Activated T-helper 2 cell treated with anti-CD3 and anti-CD28 coated beads, Interferon-gamma antibody, Interleukin-2, Interleukin-4, amounts not matched to agents 10 μg/mL and 5 μg/mL and 100 μg/mL, durations not matched to agents 14 hours and 24 hours and 36 hours (primary cell): ENCODE measurements at places on chromosomes 3 and 15. TPM values are rescaled to one million over a fixed set of nuclear protein-coding genes. Genes with fewer than 3 reads are reported as not detected.

Gene CNBP
- 351 TPM in 2 replicates for total RNA-seq

- DNase-seq, result no peak
Measured at GRCh38 chr3:53146319-53146891, 14.6 kb upstream of the PRKCD start.

DNA sequence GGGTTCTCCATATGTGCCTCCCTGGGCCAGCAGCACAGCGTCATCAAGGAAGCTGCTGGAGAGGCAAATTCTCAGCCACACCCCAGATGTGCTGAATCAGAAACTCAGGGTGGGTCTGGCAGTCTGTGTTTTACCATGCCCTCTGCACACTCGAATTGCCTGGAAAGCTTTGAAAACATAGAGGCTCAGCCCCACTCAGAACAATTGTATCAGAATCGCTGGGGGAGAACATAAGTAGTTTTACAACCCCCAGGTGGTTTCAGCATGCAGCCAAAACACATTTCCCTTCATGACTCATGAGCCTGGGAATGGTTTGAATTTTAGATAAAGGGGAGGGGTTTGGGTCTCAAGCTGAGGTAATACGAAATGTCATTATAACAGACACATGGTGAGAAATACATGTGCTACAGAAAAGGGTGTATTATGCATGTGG lies 9.6 kb downstream of the TGM4 start:
- no peak for DNase-seq

Gene SAXO2
- total RNA-seq, result 0.51 TPM in 1 of 2 replicates, not detected in the other

Gene ZNF385D
- total RNA-seq, result not detected in 2 replicates

- no peak for DNase-seq
Measured at GRCh38 chr15:89230277-89230676, 8.9 kb upstream of the RLBP1 start.

- no peak for DNase-seq
Measured at GRCh38 chr3:99713440-99713839, 75.0 kb downstream of the COL8A1 start.

Gene SYNPR
- total RNA-seq, result not detected in 2 replicates

- DNase-seq, result no peak
Measured at GRCh38 chr3:117404730-117405129, 695.2 kb downstream of the TUSC7 start.

Gene ROBO1
- 0.05 TPM in 1 of 2 replicates, not detected in the other for total RNA-seq
